NCI-H187 treated with DMSO at 0.1 percent for 48 hours (cell line): ENCODE measurements at places on chromosomes 16 and 17.

DNA sequence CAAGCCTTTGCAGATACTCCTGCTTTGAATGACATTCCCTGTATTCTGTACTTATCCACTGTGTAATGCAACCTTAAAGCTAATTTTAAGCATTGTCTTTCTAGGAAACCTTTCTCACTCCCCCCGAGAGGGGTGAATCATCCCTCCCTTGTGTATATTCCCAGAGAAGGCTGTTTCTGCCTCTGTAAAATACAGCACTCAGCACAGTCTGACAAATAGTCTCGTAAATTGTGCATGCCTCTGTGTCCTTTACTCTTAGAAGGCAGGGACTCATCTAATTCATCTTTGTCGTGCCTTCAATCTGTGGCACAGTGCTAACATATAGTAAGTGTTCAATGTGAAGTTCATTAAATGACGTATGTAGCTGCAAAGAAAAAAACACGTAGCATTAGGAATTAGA lies 200.7 kb downstream of the CA10 start:
- no peak for DNase-seq

GRCh38 chr16:81384006-81384405 lies 60.6 kb upstream of the CMIP start:
- no peak for DNase-seq

GRCh38 chr16:66524601-66525164 lies 25.2 kb downstream of the TK2 start:
- DNase-seq = no peak

- no peak for DNase-seq
Measured at GRCh38 chr17:10292057-10292937, 80.5 kb downstream of the MYH13 start.

GRCh38 chr16:12900599-12901203 lies 697 bp upstream of the SHISA9 start:
- DNase-seq = no peak

DNA sequence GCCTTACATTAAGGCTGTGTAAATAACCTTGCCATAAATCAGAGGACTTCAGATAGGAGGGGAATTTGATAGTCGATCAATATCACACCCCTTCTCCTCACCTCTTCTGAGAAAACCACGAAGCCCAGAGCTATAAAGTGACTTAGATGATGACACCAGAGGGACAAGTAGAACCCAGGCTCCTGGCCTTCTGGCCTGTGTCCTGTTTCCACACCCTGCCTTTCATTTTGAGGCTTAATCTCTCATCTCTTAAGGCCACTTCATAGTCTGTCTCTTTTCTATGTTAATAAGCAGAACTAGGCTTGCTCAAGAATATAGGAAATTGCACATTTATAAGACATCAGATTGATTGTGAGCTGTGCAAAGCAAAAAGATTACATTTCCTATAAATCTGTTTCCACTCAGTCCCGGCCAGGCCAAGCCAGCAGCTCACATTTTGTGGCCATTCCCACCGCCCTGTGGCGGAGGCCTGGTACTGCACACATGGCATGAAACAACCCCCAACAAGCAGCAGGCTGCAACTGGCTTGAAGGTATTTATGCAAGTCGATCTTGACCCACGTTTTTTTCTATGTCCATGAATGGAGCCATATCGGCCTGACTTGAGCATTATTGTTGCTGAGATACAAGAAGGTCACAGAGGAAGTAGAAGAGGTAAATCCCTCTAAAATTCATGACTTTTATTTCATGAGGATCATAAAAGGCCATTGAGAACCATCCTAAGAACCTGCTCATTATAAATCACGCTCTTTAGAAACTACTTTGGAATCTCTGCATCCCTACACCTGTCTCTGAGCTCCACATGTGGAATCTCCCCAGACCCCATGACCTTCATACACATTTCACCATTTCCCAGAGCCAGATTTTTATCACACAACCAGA lies 93.7 kb downstream of the PMP22 start:
- no peak for DNase-seq

- DNase-seq = no peak
Measured at GRCh38 chr16:30688701-30689100, 10.3 kb upstream of the SRCAP start.

GRCh38 chr17:50482110-50482509 lies 3.5 kb downstream of the RSAD1 start:
- DNase-seq = no peak

DNA sequence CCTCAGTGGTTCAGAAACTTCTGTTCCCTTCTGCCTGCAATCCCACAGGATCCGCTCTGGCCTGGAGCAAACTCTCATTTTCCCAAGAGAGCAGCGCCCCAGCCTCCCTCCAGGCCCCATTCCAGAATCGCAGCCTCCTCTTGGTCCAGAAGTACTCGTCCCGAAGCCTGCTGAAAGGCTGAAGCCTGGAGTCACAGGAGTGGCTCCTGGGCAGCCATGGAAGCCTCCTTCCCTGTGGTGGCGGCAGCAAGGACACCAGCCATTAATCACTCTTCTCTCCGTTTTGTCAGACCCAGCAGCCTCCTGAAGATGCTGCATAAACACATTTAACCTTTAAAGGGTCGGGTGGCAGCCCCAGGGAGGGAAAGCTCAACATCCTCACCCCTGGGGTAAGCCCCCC lies 66.9 kb upstream of the TNRC6C start:
- DNase-seq = no peak

GRCh38 chr17:37117373-37118142 lies 168.8 kb downstream of the AATF start:
- DNase-seq = no peak

DNA sequence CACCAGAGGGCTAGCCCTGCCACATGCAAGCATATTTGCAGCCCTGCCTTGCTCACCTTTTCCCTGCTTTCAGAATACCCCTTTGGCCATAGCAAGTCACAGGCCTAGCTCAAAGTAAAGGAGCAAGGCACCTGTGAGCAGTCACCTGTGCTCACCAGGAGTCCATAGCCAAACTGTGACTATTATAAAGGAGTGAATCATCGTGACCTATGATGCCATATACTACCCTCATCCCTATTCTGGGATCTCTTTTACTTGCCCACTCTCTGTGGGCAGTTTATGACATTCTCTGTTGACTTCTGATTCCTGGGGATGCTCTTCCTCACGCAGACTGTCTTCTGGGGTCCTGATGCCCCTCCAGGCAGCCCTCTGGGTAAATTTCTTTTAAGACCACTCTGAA lies 200.5 kb upstream of the NLRP1 start:
- no peak for DNase-seq

DNA sequence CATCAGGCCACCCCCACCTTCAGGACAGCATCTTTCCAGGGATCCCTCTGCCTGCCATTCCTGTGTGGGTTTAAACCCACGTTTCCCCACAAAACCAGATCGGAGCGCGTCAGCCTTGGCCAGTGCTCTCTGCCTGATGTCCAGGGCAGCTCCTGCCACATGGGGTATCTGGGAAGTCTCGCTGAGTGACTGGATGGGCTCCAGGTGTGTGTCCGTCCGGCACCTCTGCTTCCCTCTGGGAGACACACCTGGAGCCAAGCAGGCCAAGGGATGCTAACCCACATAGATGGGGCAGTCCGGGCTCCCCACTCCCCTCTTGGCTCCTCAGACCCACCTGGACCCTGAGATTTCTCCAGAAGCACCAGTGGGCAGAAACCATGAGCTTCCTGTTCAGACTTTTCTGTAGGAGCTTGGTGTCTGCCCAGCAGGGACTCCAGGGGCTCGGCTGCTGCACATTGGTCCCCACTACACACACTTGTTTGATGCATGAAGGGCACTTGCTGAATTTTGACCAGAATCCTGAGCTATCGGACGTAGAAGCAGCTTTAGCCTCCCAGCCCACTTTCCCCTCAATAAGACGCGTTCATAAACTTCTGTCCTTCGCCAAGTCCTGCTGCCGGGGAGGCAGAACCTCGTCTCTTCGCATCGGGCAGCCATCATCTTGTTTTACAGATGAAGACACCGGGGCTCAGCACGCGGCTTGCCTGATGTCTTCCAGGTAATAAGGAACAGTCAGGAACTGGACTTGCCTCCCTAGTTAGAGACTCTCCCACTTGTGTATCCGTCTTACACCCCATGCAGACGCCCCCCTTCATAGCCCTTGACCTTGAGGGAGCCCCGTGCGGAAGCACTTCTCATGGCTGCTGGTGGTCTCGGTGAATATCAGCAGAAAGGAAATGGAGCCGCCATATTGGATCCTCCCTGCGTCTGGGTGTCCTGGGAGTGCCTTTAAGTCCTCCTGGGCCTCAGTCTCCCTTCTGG lies 91.6 kb upstream of the ZNF469 start:
- DNase-seq = no peak

DNA sequence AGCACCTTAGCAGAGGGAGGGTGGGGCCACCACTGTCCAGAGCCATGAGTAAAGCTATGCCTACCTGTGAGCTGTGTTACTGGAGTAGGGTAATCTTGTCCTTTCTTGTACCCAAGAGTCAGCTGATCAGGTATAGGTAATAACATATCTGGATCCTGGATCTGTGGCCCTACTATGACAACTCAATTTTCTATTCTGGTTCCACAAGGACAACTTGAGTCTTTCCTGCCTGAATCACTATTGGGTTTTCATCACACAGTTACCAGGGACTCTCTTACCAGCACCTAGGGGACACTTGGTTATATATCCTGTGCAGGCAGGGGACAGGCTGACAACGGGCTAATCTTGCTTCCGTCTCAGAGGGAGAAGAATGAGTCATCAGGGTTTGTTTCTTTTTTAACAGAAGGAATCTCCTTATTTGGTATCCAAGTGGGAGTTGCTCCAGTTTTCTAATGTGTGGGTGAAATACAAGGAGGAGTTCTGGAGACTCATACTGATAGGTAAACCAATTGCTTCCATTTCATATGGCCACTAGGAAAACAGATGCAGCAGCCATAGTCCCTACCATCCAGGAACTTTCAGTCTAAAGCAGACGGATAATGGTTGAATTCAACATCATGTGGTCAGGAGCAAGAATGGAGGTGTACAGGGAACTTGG lies 6.8 kb downstream of the ZNF267 start:
- DNase-seq = no peak

- DNase-seq = no peak
Measured at GRCh38 chr16:5041600-5042133, 7.9 kb upstream of the NAGPA start.

GRCh38 chr17:68004201-68004600 lies 7.9 kb upstream of the C17orf58 start:
- DNase-seq = no peak

- DNase-seq = no peak
Measured at GRCh38 chr17:33300241-33300640, 7.1 kb upstream of the ASIC2 start.

- DNase-seq = no peak
Measured at GRCh38 chr17:17112628-17113200, 70.5 kb downstream of the MPRIP start.

GRCh38 chr17:31274252-31274651 lies 22.8 kb downstream of the OMG start:
- DNase-seq = no peak

- no peak for DNase-seq
Measured at GRCh38 chr16:83843657-83844056, 35.9 kb downstream of the HSBP1 start.

GRCh38 chr16:81843683-81844082 lies 64.6 kb downstream of the PLCG2 start:
- DNase-seq = no peak

DNA sequence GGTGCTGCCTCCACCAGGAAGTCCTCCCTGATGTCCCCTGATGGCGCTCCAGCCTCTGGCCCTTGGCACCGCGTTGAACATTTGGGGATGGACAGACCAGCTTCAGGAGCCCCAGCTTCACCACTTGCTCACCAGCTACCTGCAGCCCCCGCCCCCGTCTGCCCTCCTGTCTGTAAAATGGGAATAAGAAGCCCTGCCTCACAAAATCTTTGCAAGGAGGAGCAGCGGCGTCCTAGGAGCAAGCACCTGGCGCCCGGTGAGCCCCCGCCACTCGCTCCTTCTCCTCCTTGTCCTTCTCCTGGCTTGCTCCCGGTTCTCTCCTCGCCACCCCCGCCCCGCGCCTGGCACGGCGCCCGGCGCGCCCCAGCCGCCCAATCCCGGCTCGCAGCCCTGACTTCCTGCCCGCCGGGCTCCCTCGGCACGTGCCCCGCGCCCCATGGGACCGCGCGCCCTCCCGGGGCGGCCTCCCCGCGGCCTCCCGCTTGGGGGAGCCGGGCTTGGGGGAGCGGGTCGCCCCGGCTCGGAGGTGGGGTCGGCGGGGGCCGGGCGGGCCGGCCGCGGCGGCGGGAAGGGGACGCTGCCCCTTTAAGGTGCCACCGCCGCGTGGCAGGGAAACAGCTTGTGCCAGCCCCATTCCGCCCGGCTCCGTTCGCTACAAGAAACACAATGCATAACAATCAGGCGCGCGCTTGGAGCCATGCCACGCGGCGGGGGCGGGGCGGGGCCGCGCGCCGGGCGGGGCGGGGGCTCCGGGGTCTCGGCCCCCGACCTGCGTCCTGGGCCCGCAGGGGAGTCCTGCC lies 9.1 kb upstream of the PPP1R1B start:
- no peak for DNase-seq

- DNase-seq = no peak
Measured at GRCh38 chr17:8162233-8162996, at the start of gene VAMP2. Gene VAMP2, minus strand, starts transcription at chr17:8162948. Its CDS starts 69 bp downstream, at chr17:8162879.

- no peak for DNase-seq
Measured at GRCh38 chr16:66006485-66006884, 360.0 kb upstream of the CDH5 start.

DNA sequence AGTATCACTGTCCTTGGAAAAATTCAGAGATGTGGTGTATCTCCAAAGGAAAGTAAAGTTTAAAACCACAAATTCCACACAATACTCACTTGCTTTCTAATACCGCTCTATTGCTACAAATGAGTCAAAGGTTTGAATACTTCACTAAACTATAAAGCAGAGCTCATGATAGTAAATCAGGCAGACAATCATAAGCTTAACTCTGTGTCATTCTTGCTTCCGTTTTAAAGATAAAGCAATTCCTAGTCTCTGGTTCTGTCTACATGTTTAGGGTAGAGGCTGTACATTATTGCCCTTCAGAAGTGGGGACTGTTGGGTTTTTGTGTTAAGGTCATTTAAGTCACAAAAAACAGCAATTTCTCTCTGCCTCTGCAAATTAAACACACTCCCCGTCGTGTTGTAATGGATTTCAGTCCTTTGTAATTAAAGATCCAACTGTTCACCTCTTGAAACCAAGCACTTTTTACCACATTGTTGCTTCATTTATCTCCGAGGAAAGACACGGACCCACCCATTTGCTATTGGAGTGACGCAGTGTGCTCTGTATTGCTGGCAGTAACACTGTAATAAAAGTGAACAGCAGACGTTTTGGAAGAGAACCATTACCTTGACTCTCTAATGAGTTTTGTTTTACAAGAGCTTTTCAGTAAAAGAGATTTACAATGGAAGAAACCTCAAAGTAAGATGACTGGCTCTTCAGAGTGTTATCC lies 83.1 kb upstream of the CNTNAP4 start:
- DNase-seq = no peak

- DNase-seq = no peak
Measured at GRCh38 chr17:79427621-79428539, 183.0 kb downstream of the RBFOX3 start.

DNA sequence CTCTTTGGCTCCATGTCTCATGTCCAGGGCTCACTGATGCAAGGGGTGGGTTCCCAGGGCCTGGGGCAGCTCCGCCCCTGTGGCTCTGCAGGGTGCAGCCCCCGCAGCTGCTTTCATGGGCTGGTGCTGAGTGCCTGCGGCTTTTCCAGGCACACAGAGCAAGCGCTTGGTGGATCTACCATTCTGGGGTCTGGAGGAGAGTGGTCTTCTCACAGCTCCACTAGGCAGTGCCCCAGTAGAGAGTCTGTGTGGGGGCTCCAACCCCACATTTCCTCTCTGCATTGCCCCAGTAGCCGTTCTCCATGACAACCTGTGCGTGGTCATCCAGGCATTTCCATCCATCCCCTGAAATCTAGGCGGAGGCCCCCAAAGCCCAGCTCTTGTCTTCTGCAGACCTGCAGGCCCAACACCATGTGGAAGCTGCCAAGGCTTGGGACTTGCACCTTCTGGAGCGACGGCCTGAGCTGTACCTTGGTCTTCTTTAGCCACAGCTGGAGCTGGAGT lies 5.2 kb downstream of the IL32 start:
- DNase-seq = no peak
